ENCODE measurements at places on chromosomes 5 and 9.

GRCh38 chr5:83368319-83368718 is 103.2 kb upstream of the VCAN start:
- DNase-seq: no peak

- DNase-seq: no peak
Measured at GRCh38 chr9:136961279-136962065, 9.4 kb downstream of the LCN12 start.

GRCh38 chr5:83931969-83932368 is 211.3 kb upstream of the HAPLN1 start:
- no peak for DNase-seq

DNA sequence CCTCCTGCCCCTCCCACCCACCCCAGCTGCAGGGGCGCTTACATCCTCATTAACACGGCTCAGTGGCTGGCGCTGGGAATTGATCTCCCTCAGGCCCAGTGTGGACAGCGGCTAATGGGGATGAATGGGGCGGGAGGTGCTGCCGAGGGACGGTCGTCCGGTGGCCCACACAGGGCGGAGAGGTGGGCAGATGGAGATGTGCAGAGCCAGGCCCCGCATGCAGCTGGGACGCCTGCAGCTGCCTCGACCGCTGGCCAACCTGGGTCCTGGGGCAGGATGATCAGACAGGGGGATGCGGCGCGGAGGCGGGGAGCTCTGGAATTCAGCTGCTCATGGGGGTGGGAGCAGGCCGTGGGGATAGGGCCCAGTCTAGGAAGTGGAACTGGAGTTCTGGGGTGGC is 17.6 kb downstream of the TSPAN17 start:
- DNase-seq: no peak

GRCh38 chr5:22910523-22910922 is 57.4 kb upstream of the CDH12 start:
- no peak for DNase-seq

GRCh38 chr9:80493258-80493657 is 921.5 kb downstream of the TLE4 start:
- no peak for DNase-seq

DNA sequence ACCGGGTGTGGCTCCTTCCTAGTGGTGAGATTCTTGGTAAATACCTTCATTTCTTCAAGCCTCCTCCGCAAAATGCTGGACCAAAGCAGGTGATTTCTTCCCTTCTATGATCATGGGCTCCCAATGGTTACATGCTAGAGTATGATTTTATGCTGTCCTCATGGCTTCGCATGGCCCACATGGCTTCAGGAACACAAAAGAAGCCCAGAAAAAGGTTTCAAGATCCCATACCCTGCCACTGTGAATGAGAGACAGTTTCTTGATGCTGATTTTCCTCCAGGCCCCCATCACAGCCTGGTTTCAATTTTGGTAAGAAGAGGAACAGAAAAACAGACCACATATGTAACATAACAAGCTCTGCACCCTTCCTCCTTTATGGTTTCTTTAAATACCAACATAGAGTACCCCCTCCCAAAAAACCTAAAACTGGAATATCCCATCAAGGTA is 2.4 kb upstream of the RXFP3 start:
- DNase-seq: no peak

DNA sequence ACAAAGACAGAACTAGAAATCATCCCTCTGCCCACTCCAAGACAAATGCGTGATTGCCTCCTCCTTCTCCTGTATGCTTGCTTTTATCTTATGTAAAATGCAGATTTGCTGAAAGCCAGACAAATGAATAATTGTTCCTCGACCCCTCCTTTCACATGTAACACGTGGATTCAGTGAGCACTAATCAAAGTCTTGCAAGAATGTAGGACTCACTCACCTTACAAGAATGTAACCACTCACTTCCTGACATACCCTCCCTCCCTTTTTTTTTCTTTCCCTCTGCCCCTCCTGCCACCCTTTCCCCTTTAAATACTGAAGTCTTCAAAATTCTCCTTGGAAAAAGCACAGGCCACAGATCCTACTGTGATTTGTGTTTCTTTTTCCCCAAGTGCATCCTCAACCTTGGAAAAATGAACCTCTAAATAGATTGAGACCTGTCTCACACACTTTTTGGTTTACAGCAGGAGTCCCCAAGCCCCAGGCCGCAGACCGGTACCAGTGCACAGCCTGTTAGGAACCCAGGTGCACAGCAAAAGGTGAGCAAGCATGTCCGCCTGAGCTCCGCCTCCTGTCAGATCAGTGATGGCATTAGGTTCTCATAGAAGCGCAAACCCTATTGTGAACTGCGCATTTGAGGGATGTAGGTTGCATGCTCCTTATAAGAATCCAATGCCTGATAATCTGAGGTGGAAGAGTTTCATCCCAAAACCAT is 29.4 kb upstream of the HSD17B3 start:
- no peak for DNase-seq

DNA sequence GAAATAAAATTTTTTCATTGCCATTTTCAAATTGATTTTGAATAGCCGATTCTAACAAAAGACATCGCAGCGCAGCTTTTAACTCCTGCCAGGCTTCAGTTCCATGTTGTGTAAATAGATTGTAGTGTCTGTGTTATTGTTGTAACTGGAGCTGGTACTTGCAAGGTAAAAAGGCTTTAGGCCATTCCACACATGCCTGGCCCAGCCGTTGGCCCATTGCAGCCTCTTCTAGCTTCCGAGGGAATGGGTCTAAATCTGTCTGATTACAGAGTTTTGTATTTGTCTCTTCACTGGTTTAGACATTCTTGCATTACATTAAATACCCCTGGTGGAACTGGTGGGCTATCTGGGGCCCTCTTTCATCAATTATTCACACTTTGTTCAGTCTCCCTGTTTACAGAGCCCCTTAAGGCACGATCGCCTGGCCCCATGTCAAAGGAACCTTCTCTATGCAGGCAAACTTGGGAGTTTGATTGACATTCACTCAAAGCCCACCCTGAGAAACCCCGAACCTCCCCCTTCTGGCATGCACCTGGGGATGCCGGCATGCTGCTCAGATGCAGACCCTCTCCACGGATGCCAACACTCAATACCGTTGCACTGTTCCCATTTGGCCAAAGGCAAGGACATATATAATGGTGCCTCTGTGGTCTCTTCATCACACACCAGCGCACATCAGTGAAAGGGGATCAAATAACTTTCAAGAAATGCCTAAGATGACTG is 281.7 kb upstream of the IRX2 start:
- no peak for DNase-seq

GRCh38 chr5:131280417-131280816 is 16.6 kb downstream of the CDC42SE2 start:
- no peak for DNase-seq

DNA sequence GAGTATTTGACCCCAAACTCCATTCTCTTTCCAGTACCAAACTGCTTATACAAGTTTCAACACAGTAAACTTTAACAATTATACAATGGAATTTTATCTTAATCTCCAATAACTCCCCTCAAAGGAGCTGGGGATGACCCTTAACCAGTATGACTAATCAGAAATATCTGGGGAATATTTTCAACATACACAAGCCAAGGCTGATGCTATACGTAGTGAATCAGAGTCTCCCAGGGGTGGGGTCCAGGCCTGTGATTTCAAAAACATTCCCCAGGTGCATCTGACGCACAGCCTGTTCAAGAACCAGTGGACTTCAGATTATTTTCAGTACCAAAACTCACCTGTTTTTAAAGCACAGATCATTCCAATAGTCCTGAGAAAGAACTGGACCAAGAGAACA is 11.8 kb upstream of the SEMA5A start:
- DNase-seq: no peak

- no peak for DNase-seq
Measured at GRCh38 chr5:178150977-178151734, 2.5 kb downstream of the NHP2 start.

DNA sequence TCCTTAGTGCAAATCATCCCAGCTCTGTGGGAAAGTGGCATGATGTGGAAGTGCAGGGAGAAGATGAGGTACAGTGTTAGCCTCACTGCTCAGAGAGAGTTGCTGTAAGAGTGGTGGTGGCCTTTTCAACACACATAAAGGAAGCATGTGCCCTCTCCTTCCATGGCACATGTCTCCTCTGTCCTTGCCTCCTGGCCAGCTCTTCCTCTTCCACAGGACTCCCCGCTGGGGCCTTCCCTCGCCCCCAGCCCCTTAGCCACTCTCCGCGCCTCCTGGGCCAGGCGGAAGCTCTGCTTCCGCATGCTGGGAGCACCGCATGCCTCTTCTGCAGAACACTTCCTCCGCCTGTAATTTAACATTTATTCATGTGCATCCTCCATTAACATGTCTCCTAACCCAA is 4.8 kb upstream of the KCNMB1 start:
- no peak for DNase-seq

GRCh38 chr5:113682497-113683136 is 169.1 kb downstream of the YTHDC2 start:
- no peak for DNase-seq

DNA sequence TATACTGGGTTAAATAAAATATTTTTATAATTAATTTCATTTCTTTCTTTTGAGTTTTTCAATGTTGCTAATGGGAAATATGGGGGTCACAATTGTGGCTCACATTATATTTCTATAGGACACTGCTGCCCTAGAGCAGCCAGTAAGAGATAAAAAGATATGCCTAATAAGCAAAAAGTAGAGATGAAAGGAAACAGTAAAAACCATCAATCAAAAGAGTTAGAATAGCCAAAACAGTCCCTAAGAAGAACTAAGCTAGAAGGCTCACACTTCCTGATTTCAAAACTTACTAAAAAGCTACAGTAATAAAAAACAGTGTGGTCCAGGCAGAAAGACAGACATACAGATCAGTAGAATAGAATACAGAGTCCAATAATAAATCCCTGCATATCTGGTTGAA is 104.4 kb downstream of the FANCC start:
- no peak for DNase-seq

DNA sequence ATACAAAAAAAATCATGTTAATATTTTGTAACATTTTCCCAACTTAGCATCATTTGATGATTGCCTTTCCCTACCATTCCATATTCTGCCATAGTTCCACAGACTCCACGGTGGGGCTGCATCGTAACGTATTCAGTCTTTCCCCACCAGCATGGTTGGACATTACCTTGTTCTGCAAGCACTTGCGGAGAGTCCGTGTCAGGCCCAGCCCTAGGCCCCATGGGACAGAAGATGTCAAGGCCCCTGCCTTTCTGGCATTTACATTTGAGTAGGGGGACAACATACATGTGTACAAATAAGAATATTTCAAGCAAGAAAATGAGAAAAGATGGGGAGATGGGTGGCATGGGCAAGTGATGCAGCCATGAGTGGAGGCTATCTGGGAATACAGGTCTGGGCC is 8.2 kb upstream of the PHF2 start:
- no peak for DNase-seq

- DNase-seq: no peak
Measured at GRCh38 chr9:31275419-31275818, 1109.0 kb upstream of the ACO1 start.

DNA sequence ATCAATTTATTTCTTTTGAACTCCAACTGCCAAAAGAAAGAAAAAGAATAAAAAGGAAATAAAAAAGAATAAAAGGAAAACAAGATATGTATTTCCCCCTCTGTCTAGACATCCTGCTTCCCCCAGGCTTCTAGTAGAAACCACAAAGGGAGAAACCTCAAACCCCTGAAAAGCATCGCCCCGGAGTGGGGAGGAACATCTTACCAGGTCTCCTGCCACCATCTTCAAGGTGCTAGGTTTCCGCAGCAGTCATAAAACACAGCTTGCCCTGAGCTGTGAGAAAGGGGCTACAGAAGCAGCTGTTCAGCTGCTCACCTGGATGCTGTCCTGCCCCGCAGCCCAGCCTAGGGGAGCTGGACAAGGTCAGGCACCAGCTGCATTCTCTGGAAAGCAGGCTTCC is 487.7 kb downstream of the GADD45G start:
- DNase-seq: no peak

DNA sequence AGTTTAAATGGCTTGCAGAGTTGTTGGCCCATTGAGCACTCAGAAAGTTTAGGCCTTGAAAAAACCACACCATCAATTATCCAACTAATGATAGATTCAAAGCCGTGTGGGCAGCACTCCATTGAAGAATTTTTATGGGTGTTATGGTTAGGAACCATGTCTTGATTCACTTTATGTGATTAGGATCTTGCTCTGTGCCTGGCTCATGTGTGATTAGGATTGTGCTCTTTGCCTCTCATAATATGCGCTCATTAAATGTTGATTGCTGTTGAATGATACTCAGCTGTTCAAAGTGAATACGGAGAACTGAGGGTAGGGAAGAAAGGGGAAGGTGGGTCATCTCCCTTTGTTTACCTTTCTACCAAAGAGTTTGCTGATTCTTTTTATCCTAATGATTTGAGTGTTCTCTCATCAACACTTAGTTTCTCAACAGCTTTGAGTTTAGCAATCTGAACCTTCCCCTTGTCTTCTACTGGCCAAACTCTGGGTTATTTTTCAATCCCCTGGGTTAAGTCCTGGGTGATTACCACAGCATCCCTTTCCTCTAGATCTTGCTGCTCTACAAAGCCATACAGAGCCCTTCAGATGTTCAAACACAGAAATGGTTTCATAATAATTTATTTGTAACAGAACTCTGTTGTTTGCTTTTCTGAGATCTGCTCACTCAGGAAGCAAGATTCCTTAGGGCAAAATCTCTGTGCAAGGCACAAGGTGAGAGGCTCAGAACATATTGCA is 668.8 kb upstream of the RGMB start:
- no peak for DNase-seq

GRCh38 chr9:115689331-115689730 is 464.3 kb upstream of the PAPPA start:
- no peak for DNase-seq

- DNase-seq: no peak
Measured at GRCh38 chr5:9034649-9035048, 511.2 kb downstream of the SEMA5A start.

DNA sequence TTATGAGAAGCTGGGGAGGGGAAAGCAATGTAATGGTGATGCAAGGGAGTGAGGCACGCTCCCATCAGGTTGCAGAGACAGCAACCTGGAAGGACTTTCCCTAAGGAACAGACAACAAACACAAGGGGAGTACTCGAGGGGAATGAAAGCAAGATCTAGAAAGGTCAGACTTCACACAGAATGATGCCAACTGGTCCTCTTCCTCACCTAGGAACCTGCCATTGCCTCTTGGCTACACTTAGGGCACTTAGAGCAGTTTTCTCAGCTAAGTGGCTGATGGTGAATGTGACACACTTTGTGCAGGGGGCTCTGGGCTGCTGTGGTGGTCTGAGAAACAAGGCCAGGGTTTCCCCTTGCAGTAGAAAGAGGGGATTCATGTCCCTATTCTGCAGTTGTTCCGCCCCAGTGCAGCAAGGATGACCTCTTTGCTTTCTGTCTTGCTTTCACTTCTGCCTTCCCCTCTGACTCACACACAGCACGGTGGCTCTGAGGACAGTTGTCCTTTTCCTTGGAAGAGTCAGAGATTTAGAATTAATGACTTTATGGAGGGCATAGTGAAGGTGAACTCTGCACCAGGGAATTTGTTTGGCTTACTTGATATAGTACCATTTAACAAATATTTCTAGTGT is 394.0 kb upstream of the KLF4 start:
- no peak for DNase-seq

All from hindlimb muscle (tissue), 1 donor.